Stimulated activated CD8-positive, alpha-beta memory T cell treated with anti-CD3 and anti-CD28 coated beads, Interleukin-4, amount 100 ng/mL, for 4 hours (primary cell): ENCODE measurements at places on chromosomes 12 and 14.

GRCh38 chr14:83870546-83871270 is 1659.2 kb upstream of the FLRT2 start:
- DNase-seq = no peak

DNA sequence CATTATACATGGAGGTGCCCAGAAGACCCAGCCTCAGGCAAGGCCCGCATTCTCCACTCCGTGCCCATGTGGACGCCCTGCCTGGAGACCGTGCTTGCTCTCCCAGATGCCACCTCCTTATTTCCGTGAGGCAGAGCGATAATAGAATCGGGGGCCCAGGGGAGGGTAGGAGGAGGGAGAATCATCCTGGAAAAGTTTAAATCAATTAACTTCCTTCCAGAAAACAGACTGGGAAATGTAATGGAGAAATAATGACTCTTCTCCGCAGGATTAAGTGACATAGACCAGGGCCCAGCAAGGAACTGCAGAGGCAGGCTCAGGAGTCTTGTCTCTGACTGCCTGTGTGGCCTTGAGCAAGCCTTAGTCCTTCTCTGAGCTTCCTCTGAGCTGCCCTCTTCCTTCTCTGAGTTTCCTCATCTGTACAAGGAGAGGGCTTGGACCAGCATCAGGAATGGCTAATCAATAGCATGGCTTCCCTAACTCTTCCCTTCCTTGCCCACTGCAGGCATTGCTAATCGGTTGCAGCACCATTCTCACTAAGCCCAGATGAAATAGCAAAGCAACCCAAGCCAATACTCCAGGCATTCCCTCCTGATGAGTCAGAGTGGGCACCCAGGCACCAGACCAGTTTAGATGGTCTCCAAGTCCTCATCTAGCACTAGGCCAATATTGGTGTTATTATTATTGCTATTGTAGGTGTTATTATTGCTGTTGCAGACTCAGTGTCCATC is 11.3 kb upstream of the FAM222A start:
- DNase-seq = no peak

GRCh38 chr12:111314953-111315539 is 53.8 kb downstream of the PHETA1 start:
- DNase-seq = no peak

GRCh38 chr12:65123435-65124063 is 2.4 kb upstream of the WIF1 start:
- DNase-seq = no peak

- DNase-seq = no peak
Observed at GRCh38 chr14:37655418-37655817, 60.0 kb downstream of the TTC6 start.

- no peak for DNase-seq
Observed at GRCh38 chr12:77497647-77498046, 333.0 kb upstream of the NAV3 start.

GRCh38 chr12:1796515-1797010 is 23.8 kb upstream of the LRTM2 start:
- no peak for DNase-seq

GRCh38 chr14:84961637-84962036 is 568.3 kb upstream of the FLRT2 start:
- DNase-seq = no peak

DNA sequence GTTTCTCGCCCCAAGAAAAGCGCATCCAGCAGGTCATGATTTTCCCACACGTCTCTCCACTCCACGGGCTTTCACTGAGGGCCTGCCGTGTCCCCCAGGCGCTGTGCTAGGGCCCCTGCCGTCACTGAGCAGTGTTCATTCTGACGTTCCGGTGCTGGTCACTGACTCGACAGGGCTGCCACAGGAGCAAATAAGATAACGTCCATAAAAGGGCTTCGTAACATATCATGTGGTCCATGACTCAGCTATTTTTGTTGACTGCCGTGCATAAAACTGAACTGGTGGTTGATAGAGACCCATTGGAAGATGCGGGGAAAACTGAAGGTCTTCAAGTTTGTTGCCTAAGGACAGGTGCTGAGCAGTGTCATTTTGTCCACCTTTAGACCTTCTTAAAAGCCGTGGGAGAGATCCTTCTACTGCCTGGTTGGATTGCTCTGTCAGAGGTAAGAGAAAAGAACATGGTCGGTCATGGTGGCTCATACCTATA is 46.3 kb downstream of the ADGRD1 start:
- DNase-seq = no peak

DNA sequence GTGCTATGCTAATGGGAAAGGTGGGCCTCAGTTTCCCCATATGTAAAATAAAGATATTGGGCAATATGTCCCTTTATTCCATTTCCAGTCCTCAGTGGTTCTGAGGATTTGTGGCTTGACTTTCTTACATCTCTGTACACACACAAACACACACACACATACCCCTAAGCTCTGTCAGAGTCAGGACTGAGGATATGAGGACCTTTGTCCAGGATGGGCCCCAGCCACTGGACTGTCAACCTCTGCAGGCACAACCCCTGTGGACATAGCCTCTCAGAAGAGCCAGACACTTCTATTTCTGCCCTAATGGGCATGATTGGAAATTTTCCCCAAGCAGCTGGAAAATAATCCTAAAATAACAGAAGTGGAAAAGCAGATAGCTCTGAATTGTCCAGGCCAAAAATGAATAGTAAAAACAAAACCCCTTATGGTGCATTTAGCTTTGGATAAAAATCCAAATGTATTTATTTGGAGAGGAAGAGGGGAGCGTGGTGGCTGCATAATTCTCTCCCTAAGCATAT is 50.2 kb downstream of the RIN3 start:
- no peak for DNase-seq

- DNase-seq = no peak
Observed at GRCh38 chr12:59780605-59781135, 184.8 kb downstream of the SLC16A7 start.

DNA sequence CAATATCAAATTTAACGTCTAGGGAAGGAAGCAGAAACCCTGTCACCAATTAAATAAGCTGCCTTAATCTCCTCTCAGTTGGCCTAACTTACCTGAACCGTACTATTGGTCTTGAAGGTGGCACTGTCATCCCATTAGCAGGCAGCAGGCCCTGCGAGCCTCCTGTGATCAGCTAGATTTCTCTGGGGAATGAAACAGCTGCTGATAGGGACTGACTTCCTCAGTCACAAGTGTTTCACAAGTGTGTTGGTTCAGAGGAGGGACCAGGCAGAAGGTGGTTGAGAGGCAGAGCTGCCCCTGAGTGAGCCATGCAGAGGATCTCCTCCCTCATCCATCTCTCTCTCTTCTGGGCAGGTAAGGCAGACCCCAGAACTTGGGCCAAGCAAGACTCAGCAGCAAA is 166.8 kb downstream of the DAD1 start:
- no peak for DNase-seq

DNA sequence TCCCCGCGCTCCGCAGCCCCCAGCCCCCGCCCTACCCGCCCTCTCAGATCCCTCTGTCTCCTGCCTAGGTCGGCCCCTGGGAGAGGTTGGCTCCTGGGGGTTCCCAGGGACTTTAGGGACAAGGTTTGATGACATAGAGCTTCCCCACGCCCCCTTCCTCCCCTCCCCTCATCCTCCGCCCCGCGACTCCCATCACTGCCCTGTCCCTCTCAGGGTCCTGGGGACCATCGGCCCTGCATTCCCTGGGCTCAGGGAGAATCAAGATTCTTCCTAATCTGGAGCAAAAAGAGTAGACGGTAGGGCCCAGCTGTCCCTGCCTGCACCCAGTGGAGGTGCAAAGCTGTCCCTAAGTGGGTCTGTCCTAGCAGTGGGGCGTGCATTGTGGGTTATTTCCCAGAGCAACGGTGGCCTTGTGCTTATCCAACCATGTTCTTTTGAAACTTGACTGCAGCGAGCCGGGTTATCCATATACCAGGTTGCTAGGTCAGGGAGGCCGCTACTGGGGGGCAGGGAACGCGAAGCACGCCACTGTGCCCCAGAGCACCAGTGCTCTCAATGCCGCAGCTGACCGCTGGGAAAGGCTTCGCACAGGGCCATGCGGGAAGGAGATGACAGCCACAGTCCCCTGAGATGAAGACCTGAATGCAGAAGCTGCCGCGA is 124.4 kb upstream of the PRMT8 start:
- DNase-seq = no peak

DNA sequence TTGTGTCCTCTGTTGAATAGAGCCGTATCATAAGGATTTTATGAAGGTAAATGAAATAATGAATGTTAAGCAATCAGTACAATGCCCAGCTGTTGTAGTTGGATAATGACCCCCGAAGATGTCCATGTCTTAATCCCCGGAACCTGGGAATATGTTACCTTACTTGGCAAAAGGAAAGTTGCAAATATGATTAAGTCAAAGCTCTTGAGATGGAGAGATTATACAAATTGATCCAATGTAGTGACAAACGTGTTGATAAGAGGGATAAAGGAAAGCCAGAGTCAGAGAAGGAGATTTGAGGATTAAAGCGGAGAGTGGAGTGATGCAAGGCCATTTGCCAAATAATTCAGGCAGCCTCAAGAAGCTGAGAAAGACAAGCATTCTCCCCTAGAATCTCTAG is 19.2 kb upstream of the MGAT4C start:
- no peak for DNase-seq

- no peak for DNase-seq
Observed at GRCh38 chr14:89466944-89467343, 49.9 kb upstream of the FOXN3 start.

DNA sequence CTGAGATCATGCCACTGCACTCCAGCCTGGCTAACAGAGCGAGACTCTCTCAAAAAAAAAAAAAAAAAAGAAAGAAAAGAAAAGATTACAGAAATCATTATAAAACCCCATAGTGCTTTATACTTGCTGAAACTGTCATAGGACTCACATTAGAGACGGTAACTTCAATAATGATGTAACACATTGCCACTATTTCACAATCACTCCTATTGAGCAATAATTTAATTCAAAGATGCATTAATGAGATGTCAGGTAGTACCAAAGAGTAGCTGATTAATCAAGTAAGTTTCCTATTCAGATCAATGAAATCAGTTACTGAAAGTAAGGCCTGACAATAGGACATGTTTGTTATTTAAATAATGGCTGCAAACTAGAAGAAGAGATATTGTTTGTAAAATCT is 751.5 kb upstream of the ALG10B start:
- no peak for DNase-seq

DNA sequence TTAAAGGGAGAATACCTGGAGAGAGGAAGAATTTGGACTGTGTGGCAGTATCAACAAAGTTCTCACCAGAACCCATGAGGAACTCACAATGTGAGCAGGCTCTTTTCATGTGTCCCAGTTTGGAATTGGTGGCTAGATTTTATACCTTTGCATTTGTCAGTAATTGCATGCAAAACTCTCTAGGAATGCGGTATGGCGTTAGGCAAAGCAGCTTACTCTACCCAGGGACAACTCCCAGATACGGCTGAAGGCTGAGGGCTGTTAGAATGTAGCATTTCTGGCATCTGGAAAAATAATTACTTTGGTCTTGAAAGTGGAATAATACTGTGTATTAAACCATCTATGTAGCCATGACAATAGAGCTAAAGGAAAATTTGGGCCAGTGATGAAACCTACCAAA is 635.5 kb downstream of the SLC16A7 start:
- no peak for DNase-seq

- DNase-seq = peak; percentile 54
Observed at GRCh38 chr12:49288412-49288853, 6.5 kb upstream of the PRPH start.

- no peak for DNase-seq
Observed at GRCh38 chr14:51323492-51323891, 83.4 kb downstream of the TMX1 start.
